ENCODE measurements at places on chromosomes 12 and 14.
A peak's percentile ranks its signal among the peaks of the same experiment; 100 is the strongest.

GRCh38 chr12:45294906-45295305 lies 79.0 kb downstream of the ANO6 start:
- DNase-seq = no peak

GRCh38 chr12:102527171-102527720 lies 46.9 kb upstream of the IGF1 start:
- DNase-seq = no peak

- no peak for DNase-seq
Measured at GRCh38 chr12:27083861-27084394, 1.6 kb upstream of the C12orf71 start.

DNA sequence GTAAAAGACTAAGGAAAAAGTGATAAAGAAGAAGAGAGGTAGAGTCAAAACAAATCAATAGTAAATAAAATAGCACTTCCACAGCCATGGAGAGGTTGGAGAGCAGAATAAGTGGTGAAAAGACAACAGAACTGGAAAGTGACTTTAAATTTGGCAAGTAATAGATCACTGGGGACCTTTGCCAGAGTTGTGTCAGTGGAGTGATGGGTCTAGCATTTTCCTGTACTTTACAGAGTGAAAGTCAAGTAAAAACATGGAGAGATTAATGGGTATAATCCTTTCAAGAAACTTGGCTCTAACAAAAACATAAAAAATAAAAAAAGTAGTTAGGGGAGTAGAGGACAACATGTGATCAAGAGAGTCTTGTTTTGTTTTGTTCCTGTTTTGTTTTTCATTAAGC lies 502.2 kb upstream of the RPL10L start:
- no peak for DNase-seq

GRCh38 chr12:53950437-53950773 lies 4.3 kb upstream of the HOXC12 start:
- no peak for DNase-seq

DNA sequence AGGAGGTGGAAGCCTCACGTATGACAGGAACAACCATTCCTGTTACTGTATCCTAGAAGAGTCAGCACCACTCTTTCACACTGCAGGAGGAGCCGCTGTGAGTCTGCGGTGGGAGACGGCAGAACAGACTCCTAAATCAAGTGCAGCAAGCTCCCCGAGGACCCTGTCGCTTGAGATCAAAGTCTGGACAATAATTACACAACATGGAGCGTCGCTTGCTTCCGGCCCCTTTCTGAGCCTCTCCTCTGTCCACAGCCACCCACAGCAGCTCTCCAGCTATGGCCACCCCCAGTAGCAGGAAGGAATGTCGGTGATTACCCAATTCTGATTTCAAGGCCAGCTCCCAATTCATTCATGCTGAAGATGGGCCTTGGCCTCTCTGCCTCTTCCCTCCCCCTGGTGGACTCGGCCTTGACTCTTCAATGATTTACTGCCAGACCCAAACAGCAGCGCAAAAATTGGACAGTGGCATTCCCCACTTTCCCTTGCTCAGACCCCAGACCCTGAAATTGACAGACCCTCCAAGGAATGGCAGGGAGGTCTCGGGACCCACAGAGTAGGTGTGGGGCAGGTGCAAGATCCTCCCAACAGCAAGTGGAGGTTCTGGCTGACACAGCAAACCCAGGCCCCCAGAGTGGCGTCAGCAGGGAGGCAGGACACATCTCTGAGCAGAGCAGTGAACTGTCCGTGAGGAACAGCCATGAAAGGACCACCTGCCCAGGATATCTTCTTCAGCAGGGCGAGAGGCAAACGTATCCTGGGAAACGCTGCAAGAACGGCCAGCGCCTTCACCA lies 272.7 kb upstream of the DIO3 start:
- DNase-seq = no peak

DNA sequence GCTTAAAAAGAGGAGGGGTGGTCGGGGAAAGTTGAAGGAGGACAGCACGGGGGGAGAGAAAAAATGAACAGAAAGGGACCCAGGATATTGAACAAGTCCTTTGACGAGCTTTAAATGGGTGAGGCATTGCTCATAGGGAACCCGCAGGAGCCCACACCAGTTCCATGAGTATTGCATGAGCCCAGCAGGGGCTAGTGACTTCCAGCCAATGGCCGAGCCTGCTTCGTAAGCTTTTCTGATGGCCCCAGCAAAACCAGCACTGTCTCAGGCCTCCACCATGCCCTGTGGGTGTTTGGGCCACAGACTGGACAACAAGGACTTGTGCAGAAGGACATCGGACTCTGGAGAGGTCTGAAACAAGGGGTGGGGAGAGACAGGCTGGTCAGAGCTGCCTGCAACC lies 109.5 kb downstream of the ZFP36L1 start:
- DNase-seq = no peak

DNA sequence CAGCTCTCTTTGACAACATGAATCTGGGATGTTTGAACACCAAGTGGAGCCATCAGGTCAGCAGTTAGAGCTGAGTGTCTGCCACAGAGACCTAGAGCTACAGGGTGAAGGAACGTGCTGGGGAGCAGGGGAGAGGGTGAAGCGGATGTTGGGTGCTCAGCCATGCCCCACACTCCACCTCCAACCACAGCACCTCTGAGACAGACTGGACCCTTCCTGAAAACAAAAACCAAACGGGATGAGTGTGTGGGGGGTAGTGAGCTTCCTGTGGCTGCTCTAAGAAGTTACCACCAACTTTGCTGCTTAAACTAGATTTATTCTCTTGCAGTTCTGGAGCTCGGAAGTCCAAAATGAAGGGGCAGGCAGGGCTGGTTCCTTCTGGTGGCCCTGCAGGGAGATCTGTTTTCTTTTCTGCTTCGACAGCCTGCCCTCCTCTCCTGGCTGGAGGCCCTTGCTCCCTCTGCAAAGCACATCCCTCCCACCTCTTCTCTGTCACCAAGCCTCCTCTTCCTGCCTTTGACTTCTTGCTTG lies 5.6 kb upstream of the GOLGA3 start:
- DNase-seq = peak; percentile 37

DNA sequence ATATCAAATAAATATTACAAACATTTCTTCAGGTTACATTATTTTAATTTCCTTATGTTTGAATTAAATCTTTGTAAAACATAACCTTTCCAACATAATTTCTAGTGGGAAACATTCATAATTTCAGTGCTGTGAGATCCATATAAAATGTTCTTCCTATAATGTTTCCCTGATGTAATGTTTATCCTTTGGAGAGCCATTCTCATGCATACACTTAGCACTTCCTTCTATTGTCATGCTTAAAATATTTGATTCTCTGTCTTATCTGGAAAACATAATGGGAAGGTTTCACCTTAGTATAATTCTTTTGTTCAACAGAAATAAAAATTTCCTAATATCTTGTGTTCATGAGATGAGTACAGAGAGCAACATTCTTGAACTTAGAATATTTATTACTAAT lies 472.5 kb downstream of the ADAMTS20 start:
- DNase-seq = no peak

DNA sequence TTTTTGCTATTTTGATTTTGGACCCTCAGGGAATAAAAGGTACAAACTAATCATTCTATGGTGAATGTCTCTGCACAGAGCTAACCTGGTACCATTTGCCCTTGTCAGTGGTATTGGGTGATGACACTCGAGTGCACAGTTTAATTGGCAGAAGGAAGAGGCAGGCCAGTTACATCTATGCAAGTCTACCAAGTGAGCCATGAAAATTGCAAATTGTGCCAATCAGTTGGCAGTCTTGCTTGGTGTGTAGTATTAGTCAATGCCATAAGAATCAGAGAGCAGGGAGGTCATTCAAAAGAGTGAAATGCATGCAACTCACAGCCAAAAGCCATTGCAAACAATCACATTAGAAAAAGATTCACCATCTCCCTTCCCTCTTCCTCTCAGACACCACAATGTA lies 479.6 kb downstream of the ADAMTS20 start:
- no peak for DNase-seq

DNA sequence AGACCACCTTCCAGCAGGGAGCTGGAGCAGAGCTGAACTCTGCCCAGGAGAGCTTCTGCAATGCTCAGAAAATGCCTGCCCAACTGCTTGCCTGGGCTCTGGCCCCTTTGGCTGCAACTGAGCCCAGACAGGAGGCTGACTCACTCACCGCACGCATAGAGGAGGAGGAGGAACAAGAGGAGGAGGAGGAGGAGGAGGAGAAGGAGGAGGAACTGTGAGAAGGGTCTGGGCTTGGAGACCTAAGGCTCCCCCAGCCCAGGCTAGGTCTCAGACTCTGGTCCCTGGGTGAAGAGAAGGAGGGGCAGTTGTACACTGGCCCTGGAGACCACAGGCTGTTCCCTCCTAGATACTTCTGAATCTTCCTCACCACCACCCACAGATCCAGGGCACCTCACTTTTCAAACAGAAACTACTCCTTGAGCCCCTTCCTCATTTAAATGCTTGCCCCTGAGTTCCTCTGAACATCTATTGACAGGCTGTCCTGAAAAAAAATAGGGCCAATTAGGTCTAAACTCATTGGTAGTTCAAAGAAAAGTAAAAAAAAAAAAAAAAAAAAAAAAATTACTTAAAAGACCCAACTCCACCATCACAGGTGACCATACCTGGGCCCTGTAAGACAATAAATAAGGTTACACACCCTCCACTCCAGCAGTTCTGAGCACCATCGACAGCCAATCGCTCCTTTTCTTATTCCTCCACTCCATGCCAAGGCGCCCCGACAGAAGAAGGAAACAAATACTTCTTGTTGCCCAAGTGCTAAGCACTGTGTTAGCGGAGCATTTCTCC lies 674 bp downstream of the VDR start:
- DNase-seq = peak; percentile 73

- no peak for DNase-seq
Measured at GRCh38 chr14:91728616-91729183, 3.2 kb downstream of the CATSPERB start.

GRCh38 chr12:124566997-124567672 lies at the start of gene NCOR2:
Gene NCOR2 (minus strand): TSS chr12:124567612. CDS start chr12:124495251, 72,361 bp downstream.
- peak; percentile 53 for DNase-seq

DNA sequence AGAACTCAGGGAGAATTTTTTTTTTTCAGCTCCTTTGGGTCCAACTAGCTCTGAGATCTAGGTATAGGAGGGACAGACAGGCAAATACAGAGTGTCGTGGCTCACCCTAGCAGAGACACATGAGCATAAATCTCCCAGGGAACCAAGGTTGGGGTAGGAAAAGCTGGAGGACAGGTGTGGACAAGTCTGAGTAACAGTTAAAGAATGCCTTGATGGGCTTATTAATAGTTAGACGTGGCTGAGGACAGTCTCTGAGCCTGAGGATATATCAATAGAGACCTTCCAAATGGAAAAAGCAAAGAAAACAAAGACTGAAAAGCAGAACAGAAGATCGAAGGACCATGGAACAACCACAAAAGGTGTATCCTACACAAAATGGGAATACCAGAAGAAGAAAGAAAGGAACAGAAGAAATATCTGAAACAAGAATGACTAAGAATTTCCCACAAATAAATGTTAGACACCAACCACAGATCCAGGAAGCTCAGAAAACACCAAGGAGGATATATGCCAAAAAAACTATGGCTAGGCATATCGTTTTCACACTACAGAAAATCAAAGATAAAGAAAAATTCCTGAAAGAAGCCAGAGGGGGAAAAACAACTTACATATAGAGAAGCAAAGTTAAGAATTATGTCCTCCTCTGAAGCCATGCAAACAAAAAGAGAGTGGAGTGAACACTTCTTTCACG lies 80.9 kb downstream of the PTPRB start:
- DNase-seq = no peak

- no peak for DNase-seq
Measured at GRCh38 chr12:102197789-102198188, at the start of gene PMCH. Gene PMCH (minus strand): TSS chr12:102197833. CDS start chr12:102197770, 63 bp downstream.

Data from activated CD4-positive, alpha-beta T cell treated with anti-CD3 and anti-CD28 coated beads, Interleukin-2, amount 50 U/mL, for 48 hours (primary cell).